ENCODE measurements at places on chromosomes 5 and 9.
A peak's percentile ranks its signal among the peaks of the same experiment; 100 is the strongest.

DNA sequence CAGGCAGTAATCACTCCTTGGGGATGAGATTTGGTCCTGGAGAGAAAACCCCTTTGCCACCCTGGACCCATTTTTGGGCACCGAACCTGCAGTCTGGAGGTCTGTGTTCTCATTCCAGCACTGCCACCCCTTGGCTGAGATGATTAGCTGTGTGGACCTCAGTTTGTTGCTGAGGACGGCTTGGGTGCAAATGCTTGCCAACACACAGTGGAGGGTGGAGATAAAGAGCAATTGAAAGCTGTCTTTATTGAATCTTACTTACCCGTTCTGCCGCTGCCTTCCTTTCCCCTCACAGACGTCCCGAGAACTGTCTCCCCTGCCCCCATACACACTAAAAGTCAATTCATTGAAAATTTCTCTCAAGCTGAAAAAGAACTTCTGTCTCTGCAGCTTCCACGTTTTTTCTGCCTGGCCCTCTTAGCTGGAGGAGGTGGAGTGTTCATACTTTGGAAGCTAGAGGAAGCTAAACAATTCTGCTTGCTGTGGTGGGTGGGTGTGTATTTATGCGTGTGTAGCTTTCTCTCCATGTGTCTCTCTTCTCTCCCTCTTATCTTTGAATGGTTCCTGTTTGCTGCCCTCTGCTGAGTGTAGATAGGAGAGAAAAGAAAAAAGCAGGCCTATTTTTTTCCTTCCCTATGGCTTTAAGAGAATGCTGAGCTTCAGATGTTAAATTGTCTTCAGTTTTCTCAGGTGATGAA lies 6.6 kb downstream of the GALNT10 start:
- DNase-seq, result peak; percentile 49

- no peak for DNase-seq
These were observed 37.7 kb upstream of the IL7R start for GRCh38 chr5:35819026-35819425.

DNA sequence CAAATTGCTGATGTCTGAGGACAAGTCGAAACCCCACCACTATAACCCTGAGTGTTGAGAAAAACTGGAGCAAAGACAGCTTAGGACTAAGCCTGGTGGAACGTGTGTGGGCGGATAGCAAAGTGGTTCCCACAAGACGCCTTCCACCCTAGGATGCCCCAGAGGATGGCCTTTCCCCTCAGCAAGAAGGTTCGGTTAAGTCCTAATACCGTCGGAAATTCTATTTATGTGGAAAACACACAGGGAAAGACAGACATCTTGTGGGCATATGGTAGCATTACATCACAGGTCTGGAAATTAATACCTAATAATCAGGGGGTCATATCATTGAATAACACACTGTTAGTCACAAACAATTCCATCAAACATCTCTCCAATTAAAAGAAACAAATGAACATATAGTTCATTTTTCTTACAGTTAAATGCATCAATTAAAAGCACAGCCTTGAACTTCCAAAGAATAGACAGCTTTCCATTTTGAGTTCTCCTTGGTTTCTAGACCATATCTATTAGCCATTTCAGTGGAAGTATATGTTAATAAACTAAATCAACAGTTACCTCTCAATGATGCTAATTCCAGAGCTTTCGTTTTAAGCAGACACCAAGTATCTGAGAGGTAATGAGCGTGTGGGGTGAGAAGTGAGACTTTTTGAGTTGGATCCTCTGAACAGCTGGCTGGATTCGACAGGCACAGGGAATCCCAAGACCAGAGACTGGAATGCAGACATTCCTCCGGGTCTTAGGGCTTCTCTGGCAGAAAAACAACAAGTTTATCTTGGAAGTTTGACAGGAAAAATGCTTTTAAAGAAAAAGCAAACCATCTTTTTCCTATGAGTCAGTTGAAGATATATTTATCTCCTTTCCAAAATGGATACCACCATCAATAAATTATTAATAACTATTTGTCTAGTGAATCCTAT lies 2.9 kb upstream of the ICE1 start:
- peak; percentile 17 for DNase-seq

DNA sequence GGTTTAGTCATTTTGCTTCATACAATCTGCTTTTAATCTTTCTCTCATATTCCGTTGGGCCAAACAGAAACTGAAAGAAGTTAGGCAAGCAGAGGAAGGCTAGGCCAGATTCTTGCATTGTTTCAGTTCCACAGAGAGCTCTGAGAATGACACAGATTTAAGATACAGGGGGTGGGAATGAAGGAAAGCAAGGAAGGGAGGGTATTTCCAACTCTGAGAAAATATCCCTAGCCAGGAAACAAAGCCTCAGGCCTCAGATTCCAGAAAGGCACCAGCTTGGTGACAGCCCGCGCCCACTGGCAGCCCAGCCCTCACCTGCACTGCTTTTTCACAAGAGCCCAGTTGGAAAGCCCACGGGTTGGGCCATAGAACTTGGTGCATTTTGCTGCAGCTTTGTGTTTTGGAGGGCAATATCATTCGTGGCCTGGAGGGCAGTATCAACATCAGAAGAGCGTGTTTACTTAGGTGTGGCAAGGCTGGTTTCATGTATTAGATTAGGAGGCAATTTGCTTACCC lies 63.5 kb downstream of the ENC1 start:
- DNase-seq, result peak; percentile 39

DNA sequence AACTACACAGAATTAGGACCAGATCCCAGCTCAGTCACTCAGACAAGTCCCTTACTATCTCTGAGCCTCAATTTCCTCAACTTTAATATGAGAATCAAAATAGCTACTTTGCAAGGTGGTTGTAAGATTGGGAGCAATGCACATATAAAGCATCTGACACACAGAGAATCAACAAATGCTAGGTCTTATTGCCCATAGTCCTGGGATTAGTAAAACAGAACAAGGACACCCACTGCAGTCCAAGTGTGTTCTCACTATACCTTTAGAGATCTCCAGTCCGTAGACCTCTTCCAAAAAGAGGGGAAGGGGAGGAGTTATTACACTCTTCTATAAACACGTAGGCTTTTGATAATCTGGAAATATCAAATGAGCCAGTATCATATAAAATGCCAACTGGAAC lies 190.0 kb downstream of the CCDC192 start:
- DNase-seq, result no peak

- DNase-seq, result no peak
These were observed 161.1 kb upstream of the TBCA start for GRCh38 chr5:77937015-77937908.

DNA sequence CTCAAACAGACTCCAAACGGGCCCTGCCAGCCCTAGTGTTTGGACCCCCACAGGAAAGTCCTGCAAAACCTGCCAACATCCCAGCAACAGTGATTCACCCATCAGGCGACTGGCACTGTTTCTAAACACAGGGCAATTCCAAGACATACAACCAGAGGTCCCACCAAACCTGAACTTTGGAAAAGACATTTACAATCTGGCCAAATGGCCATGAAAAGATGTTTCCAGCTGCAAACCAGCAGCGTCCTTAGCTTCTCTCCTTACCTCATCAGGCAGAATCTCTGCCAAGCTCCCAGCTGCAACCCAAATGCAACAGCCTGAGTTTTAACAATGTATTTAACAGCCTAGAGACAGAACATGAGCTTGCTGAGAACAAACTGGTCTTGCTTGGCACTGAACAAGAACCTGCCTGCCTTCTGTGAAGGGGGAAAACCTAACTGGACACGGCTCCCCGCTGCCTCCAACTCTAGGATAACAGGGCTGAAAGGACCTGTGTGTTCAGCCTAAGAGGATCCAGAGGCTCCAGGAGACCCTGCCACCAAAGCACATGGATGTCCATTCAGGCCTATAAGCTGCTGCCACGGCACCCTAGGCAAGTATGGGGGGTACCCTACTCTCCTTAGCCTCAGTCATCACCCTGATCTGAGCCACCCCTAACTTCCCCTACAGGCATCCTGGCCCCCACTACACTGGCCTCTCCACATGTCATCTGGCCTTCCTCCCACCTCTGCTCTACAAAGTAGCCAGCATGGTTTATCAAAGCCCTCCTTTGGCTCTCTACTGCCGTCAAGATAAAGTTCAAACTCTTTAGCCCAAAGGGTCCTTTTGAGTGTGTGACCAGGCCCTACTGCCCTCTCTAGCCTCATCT lies 5.6 kb downstream of the P4HA2 start:
- DNase-seq, result peak; percentile 10

DNA sequence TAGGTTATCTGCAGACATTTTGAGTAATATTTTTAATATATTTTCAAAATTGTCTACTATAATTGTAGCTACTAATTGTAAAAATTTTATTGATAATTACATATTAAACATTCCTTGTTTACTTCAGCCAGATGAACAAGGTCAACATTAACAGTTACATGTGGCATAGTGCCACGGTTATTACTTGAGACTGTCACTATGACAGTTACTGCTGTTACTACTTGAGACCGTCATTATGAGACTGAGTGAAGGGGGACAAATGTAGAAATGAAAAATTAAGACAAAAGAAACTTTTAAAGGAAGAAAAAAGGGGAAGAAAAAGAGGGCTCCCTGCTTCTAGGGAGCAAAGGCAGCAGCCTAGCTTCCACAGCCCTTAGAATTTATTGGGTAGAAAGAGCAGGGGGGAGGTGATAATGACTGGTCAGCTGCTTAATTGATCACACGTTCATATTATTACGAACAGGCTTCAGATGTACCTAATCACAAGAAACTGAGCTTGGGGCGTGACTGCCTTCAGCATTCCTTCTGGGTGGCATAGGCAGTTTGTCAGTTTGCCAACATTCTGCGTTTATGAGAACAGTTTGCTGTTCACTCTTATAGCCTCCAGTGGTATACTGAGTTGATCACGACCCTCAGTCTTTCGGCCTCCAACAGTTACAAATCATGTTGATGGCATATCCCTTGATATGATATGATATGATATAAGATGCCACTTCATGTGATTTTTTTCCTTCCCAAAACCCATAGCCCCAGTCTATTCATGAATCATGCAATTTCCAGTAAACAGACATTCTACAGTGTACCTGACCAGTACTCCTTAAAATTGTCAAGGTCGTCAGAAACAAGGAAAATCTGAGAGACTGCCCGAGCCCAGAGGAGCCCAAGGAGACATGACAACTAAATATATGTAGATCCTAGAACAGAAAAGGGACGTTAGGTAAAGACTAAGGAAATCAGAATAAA lies 13.1 kb downstream of the MARCHF6 start:
- no peak for DNase-seq

DNA sequence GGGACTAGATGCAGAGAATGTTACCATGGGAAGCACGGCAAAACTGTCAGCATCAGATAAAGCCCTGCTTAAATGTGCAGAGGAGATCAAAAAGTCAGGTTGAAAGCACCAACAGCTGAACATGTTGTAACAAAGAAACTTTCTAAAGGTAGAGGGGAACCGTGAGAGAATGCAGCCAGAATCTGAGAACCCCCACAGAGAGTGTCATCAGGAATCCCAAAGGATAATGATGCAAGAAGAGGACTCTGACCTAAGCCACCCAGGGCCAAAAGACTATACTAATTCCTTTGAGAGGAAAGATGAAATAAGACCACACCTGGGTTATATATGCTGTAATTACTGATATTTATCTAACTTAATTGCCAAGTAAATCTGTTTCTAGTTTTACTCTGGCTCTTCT lies 116.6 kb downstream of the PCSK1 start:
- no peak for DNase-seq

DNA sequence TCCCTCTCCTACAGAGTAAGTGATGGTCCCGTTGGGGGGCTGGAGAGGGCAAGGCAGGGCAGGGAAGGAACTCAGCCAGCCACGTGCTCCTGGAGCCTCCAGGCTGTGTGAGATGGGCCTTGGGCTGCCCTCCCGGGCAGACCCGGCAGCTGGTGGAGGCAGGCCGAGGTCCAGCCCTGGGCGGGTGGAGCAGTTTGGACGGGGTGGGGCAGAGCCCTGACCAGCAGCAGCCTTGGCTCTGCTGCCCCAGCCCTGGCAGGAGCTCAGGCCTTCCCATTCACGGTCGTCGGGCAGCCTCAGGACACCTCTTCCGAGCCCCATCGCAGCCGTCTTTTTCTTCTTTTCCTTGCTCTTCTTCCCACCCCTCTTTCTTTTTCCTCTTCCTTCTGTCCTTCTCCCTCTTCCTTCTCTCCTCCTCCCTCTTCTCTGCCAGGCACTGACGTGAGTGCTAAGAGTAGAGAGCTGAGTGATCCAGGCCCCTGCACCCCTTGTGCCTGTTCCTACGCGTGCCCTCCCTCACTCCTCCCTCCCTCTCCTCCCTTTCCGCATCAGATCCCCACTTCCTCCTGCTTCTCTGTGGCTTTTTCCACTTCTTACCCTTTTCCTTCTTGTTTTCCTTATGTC lies 42.8 kb downstream of the AMBP start:
- DNase-seq, result no peak

DNA sequence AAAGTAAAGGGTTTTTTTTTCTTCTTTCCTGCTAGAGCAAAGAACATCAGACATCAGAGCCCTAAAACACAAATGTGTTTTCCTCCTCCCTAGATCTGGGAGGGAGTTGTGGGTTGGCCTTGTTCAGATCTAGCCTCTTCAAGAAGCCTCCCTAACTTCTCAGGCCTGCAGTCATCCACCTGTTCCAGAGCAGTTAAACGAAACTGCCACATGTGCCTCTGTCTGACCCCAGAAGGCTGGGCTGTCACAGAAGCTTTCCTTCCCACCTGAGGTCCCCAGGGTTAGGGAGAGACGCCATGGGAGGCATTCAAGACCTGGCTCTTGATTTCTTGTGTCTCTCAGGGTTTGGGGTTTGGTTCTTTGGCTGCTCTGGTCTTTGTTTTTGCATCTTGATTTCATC lies 87.0 kb downstream of the DAB2IP start:
- no peak for DNase-seq

- DNase-seq, result no peak
These were observed 23.9 kb downstream of the ISOC1 start for GRCh38 chr5:129118405-129118804.

- no peak for DNase-seq
These were observed 192.3 kb downstream of the CACNA1B start for GRCh38 chr9:138069731-138070456.

GRCh38 chr5:172370237-172370640 lies 84.1 kb downstream of the SH3PXD2B start:
- no peak for DNase-seq

- DNase-seq, result no peak
These were observed 49.8 kb downstream of the SH3GL2 start for GRCh38 chr9:17628624-17629023.

GRCh38 chr9:93225417-93225816 lies 41.5 kb downstream of the WNK2 start:
- DNase-seq, result no peak

DNA sequence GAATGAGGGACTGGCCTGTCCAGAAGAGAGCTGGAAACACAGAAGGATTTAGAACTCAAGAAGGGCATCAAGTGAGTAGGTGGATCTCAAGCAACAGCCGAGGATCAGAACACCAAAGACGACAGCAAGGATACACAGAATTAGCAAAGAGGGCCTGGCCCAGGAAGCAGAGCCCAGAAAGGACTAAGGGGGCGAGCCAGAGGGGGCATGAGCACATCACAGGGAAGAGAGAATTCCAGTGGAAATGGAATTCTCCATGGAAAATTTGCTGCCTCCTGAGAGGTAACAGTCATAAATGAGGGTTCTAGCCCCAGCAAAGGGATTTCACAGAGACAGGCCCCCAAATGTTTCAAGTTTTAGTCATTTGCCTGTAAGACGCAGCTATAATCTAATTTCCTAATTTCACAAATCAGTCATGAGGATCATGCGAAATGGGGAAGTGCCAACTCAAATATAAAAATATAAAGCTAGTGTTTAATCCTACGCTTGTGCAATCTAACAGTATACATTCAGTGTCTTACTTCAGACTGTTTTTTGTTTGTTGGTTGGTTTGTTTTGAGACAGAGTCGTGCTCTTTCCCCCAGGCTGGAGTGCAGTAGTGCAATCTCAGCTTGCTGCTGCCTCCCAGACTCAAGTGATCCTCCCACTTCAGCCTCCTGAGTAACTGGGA lies 46.7 kb downstream of the FNBP1 start:
- no peak for DNase-seq
